T-cell (primary cell): ENCODE measurements at places on chromosomes 16 and 17. TPM values are rescaled to one million over a fixed set of nuclear protein-coding genes. Genes with fewer than 3 reads are reported as not detected.

- H3K4me3 ChIP-seq: no peak overlapping the region
- no peak overlapping the region for H3K27ac ChIP-seq
- no peaks in the 10 kb centered on the region for H3K4me1 ChIP-seq
These were observed 2.7 kb upstream of the GFAP start for GRCh38 chr17:44918006-44918405.

DNA sequence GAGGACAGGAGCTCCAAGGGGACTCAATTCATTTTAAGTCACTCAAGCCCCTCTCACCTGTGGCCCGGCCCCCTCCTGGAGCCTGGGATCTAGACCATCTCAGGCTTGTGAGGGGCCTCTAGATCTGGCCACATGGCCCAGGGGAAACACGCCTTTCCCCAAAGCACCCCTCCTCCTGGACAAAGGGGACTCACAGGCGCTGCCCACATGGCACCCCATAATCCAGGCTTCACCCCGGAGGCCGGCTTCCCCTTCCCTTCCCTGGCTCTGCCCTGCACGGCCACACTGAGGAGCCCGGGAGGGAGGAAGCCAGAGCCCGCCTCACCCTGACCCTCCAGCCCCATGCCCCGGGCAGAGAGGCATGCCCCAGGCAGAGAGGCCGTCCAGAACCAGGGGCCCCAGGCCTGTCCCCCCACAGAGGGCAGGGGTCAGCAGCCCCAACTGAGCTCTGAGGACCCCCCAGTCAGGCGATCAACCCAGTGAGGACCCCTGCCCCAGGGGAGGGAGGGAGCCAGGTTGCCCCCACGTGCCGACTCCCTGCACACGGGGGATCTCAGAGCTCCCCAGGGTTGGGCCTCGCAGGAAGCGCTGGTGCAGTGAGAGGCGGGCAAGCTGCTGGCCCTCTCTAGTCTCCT is 10.9 kb downstream of the HS3ST6 start:
- H3K4me1 ChIP-seq: no peaks in the 10 kb centered on the region
- no peak overlapping the region for H3K4me3 ChIP-seq
- H3K27me3 ChIP-seq: peaks cover 60% of the 10 kb centered on the region
- DNase-seq: no peak
- no peaks in the 10 kb centered on the region for H3K36me3 ChIP-seq

CCL17 gene
- total RNA-seq: 1.2 TPM

- no peak overlapping the region for H3K27ac ChIP-seq
- no peak overlapping the region for H3K4me3 ChIP-seq
- H3K27me3 ChIP-seq: no peaks in the 10 kb centered on the region
- no peaks in the 10 kb centered on the region for H3K36me3 ChIP-seq
- no peak for DNase-seq
These were observed 18.0 kb upstream of the RNF135 start for GRCh38 chr17:30952638-30953393.

DNA sequence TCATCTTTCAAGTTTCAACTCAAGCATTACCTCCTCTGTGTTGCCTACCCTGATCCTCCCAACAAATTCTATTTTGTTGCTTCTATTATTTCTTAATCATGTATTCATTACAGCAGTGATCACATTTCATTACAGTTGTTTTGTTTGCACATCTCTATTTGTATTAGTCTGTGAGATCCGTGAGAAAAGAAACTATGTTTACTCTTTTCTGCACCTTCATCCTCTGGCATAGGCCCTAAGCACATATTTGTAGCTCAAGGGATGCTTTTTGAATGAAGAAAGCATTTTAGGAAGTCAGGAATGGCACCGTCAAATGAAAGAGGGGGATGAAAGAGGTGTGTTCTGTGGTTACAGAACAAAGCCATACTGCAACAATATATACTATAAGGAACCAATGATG is 110.5 kb downstream of the SHISA6 start:
- H3K4me3 ChIP-seq: no peak overlapping the region
- no peaks in the 10 kb centered on the region for H3K4me1 ChIP-seq
- DNase-seq: no peak

- H3K36me3 ChIP-seq: peaks cover 2% of the 10 kb centered on the region
- DNase-seq: no peak
- no peak overlapping the region for H3K27ac ChIP-seq
- no peaks in the 10 kb centered on the region for H3K4me1 ChIP-seq
- no peaks in the 10 kb centered on the region for H3K27me3 ChIP-seq
These were observed 155.7 kb upstream of the C17orf78 start for GRCh38 chr17:37219876-37220606.

GPRC5B gene
- total RNA-seq: 4.4 TPM

KIF1C gene
- total RNA-seq: 37.9 TPM
